Stimulated activated CD8-positive, alpha-beta memory T cell treated with anti-CD3 and anti-CD28 coated beads, Interleukin-15, amount 100 ng/mL, for 1 hour (primary cell): ENCODE measurements at places on chromosomes 5 and 9.

DNA sequence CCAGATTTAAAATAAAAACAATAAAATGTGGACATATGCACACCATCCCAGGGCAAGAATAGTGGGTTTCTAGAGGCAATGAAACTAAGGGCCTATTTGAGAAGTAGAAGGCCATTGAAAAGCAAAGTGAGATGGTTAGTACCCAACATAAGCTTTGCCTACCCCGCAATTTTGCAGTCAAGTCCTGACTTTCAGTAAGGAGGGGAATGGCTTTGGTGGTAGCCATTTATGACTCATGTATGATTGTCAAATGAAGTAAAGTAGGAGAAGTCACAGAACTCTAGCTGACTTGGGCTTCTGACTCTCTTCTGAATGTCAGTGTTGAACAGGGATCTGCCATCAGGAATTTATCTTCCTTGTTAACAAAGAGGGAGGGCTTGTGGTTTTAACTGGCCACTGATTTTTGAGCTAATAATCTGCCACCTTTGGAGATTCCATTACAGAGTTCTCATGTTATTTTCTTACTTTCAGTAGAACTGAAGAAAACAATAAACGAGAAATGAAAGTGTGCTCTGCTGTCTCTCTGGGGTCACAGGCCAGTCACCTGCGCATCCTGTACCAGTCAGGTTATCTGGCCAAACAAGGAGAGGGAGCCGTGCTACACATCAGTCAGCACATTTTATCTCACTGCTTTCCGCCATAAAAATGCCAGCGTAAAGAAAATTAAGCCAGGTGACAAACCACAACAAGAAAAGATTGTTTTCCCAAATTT is 14.3 kb upstream of the SNCAIP start:
- DNase-seq: no peak

- DNase-seq: no peak
Measured at GRCh38 chr5:170791325-170791954, 7.9 kb downstream of the GABRP start.

DNA sequence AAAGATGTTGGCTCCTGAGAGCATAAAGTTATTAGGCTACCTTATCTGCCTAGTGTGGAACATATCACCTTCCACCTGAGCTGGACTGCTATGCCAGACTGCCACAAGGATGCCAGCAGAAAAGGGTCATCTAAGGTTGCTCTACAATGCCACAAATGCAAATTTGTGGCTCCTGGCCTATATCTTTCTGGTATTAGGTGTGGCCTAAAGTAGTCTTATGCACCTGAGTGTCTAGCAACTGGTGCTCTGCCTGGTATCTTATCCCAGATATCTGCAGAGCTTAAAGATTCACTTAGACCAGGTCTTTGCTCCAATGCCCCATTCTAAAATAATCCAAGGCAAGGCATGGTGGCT is 34.7 kb downstream of the DTWD2 start:
- no peak for DNase-seq

DNA sequence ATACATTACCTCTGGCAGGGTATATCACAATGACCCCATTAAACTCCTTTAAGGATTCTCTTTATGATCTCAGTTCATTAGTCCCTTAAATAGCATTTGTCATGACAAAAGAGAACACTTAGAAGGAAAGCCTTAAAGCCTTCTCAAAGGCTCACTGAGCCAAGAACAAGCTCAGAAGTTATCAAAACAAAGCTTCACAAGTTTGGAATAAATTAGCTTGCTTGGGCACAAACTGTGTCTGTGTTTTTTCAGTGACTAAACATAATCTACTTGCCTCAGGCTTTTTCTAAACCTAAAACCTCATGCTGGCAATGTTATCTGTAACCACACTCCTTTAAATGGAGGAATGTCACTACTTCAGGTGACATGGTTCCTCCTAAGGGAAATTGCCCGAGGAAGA is 1114.9 kb upstream of the C9orf72 start:
- DNase-seq: no peak

- peak; percentile 26 for DNase-seq
Measured at GRCh38 chr5:168679515-168679920, 100.3 kb upstream of the PANK3 start.

GRCh38 chr5:150582241-150583109 is 58.0 kb upstream of the SYNPO start:
- no peak for DNase-seq

DNA sequence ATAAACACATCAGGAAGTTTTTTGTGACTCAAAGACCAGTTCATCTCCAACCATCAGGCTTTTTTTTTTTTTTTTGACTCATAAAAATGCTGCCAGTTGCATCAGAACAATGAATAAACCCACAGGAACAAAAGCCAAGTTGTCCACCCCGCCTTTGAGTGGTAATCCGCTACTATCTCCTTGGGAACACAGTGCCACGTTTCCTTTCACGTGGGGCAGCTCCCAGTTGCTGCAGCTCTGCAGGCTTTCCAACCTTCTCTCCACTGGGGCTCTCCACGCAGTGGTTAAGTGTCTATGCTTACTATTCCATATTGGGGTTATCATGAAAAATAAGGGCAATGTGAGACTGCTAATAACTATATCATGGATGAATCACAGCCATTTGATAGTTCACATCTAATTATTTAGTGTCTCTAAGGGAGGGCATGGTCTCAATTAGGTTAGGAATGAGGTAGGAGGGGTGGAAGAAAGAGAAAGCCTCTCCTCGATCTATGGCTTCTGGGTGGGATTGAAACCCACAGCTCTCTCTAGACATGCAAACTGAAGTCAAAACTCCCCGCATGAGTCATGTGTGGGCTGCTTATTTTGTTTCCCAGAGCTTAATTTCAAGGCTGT is 55.8 kb upstream of the ACTBL2 start:
- DNase-seq: no peak

DNA sequence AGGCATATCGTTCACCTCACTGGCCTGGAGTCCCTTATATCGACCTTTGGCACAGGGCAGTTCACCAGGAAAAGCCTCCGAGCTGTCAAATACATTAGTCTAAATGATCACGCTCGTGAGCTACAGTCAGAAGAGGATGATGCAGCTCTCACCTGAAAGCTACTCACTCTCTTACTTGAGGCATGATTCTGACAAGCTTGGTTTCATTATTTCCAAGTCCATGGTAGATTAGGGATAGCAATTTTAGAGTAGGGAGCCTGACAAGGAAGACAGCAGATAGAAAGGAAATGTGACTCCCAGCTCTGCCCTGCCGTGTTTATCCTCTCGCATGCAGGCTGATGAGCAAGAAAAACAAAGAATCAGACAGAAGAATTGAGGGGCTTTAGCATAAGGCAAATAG is 98.0 kb upstream of the MAP1B start:
- DNase-seq: no peak

- no peak for DNase-seq
Measured at GRCh38 chr5:177366528-177367322, 9.0 kb downstream of the RGS14 start.

GRCh38 chr9:105414947-105415661 is 32.7 kb upstream of the FSD1L start:
- peak; percentile 50 for DNase-seq

GRCh38 chr5:119411361-119412278 is 40.7 kb upstream of the HSD17B4 start:
- peak; percentile 32 for DNase-seq

- DNase-seq: no peak
Measured at GRCh38 chr5:28523888-28524635, 1485.7 kb upstream of the CDH9 start.

GRCh38 chr5:125604104-125604503 is 819.1 kb upstream of the GRAMD2B start:
- no peak for DNase-seq

GRCh38 chr5:61617039-61617438 is 285.0 kb downstream of the ZSWIM6 start:
- no peak for DNase-seq

GRCh38 chr9:93346231-93347112 is 105.0 kb upstream of the FAM120A start:
- DNase-seq: no peak

DNA sequence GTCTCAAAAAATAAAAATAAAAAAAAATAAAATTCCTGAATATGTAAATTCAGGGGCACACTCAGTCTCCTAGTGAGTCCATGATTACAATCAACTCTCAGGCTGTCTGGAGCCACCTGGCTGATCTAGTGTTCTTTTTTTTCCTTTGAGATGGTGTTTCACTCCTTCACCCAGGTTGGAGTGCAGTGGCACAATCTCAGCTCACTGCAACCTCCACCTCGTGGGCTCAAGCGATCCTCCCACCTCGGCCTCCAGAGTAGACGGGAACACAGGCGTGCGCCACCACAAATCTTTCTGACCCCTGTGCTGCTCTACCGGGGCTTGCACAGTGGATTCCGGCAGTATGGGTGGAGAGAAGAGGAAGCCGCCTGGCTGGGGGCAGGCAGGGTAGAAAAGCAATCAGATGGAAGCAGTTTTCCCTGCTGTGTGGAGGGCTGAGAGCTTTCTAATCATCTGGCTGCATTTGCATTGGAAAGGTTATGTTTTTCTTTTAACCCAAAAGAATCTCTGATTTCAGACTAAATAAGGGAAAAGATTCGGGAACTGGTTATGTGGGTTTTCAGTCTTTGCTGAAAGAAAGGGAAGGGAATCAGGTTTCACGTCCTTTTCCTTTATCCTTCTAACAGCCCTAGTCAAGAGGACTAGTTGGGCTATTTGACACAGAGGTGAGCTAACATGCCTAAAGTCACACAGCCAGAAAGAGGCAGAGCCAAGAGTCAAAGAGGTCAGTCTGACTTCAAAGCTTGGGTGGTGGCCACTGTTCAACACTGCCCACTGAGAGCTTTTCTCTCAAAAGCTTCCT is 26.3 kb upstream of the CORO2A start:
- no peak for DNase-seq
